Breast epithelium (tissue), 4 donors: ENCODE measurements at places on chromosomes 2 and 18. TPM values are rescaled to one million over a fixed set of nuclear protein-coding genes. Genes with fewer than 3 reads are reported as not detected.

MYCN gene
- total RNA-seq, result 0.59 TPM

GRCh38 chr2:149860276-149860921 is 272.8 kb upstream of the MMADHC start:
- no peak for DNase-seq
- peak overlapping the region; percentile 67 for H3K27ac ChIP-seq
- H3K36me3 ChIP-seq, result no peaks in the 10 kb centered on the region
- no peak overlapping the region for H3K4me3 ChIP-seq

GRCh38 chr2:194619366-194619765 is 1037.7 kb upstream of the SLC39A10 start:
- H3K4me3 ChIP-seq, result no peak overlapping the region
- H3K27ac ChIP-seq, result no peak overlapping the region
- H3K4me1 ChIP-seq, result no peaks in the 10 kb centered on the region
- H3K27me3 ChIP-seq, result no peaks in the 10 kb centered on the region
- DNase-seq, result no peak

GRCh38 chr2:15224641-15225040 is 336.5 kb downstream of the NBAS start:
- H3K36me3 ChIP-seq, result no peaks in the 10 kb centered on the region
- H3K27me3 ChIP-seq, result no peaks in the 10 kb centered on the region
- H3K4me3 ChIP-seq, result no peak overlapping the region
- H3K27ac ChIP-seq, result no peak overlapping the region

GRCh38 chr18:54825601-54826344 is 2.5 kb upstream of the RAB27B start:
- no peak overlapping the region for H3K27ac ChIP-seq
- H3K4me3 ChIP-seq, result no peak overlapping the region
- no peaks in the 10 kb centered on the region for H3K27me3 ChIP-seq
- H3K4me1 ChIP-seq, result no peaks in the 10 kb centered on the region
- no peak for DNase-seq

PRKAG3 gene
- total RNA-seq, result not detected

- DNase-seq, result no peak
- H3K4me3 ChIP-seq, result no peak overlapping the region
- H3K27ac ChIP-seq, result no peak overlapping the region
- H3K27me3 ChIP-seq, result no peaks in the 10 kb centered on the region
Observed at GRCh38 chr2:233835230-233836186, 18.8 kb downstream of the HJURP start.

GPBAR1 gene
- 5.2 TPM for total RNA-seq

DNA sequence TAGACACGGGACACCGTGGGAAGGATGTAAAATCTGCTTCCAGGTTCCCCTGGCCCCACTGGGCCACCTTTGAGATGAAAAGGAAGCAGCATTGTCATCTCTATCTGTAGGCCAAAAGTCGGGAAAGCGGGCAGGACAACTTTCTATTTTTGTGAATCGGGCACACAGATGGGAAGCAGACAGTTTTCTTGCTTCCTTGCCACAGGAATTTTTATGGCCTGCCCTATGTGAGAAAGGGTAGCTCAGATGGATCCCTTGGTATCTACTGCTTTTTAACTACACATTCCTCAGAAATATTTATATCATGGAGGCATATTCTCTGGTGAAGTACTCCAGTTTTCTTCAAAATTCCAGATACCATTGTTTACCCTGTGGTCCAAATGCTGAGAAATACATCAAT is 735.5 kb downstream of the CBLN2 start:
- H3K27ac ChIP-seq, result no peak overlapping the region
- H3K4me3 ChIP-seq, result no peak overlapping the region
- DNase-seq, result no peak
- no peaks in the 10 kb centered on the region for H3K27me3 ChIP-seq

DNA sequence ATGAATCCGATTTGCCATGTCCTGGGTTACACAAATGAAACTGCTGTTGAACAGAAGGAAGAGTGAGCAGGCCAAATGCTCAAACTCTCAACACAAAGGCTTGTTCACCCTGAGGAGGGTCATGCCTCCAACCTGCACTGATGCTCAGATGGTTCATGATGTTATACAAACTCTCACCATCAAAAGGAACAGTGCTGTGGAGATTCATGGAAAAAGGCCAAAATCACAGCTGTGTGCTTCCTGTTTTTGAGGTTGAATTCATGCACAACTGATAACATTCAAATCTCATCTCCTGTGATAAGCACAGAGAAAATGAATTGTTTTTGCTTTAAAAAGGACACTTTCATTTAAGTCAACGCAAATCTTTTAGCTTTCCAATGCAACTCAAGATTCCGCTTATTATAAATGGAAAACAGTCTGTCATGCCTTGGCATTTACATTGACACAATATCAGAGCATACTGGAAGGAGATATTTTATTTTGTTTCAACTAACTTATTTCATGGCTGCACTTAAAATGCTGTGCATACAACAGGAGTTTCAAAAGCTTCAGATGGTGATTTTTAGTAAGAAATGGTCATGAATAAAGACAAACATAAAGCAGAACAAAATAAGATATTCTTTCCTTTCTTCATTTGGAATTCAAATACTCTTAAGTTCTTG is 22.2 kb upstream of the TTN start:
- DNase-seq, result no peak
- no peak overlapping the region for H3K27ac ChIP-seq
- H3K36me3 ChIP-seq, result no peaks in the 10 kb centered on the region
- no peak overlapping the region for H3K4me3 ChIP-seq
- no peaks in the 10 kb centered on the region for H3K4me1 ChIP-seq

CHRND gene
- total RNA-seq, result not detected

VWA3B gene
- total RNA-seq, result not detected

- H3K36me3 ChIP-seq, result no peaks in the 10 kb centered on the region
- no peak for DNase-seq
- H3K27ac ChIP-seq, result no peak overlapping the region
- no peak overlapping the region for H3K4me3 ChIP-seq
- H3K4me1 ChIP-seq, result no peaks in the 10 kb centered on the region
Observed at GRCh38 chr2:161979490-161979889, 94.5 kb downstream of the DPP4 start.

DNA sequence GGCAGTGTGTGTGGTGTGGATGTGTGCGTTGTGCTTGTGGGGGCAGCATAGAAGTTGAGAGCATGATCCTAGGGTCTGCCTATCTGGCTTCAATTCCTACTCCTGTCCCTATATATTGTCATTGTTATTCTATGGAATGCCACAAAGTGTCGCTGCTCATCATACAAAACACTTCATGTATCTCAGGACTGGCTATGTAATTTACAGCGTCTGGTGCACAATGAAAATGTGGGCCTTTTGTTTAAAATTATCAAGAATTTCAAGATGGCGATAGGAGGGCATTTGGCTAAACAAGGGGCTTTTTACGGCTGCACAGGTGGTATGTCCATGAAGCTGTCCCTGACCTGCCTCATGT is 3.4 kb downstream of the SERPINB2 start:
- no peak overlapping the region for H3K27ac ChIP-seq
- H3K36me3 ChIP-seq, result no peaks in the 10 kb centered on the region
- no peaks in the 10 kb centered on the region for H3K4me1 ChIP-seq
- DNase-seq, result no peak

DNA sequence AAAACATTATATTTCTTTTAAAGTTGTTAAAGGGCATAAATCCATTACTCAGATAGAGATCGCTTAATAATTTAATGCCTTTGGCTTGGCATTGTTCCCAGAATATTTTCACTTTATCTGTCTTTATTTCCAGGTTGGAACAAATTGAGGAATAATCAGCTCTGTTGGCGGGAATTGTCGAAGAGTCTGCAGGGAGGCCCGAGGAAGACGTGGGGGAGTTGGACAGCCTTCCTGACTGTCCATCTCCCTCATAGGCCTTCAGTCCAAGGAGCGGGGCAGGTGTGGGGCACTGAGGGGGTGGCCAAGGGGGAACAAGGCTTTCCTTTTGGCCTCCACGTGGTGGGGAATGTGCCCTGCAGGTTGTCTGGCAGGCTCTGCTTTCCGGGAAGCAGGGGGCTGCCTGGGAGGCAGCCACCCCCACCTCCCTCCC is 179.6 kb downstream of the ZBTB7C start:
- no peak overlapping the region for H3K4me3 ChIP-seq
- H3K4me1 ChIP-seq, result peaks cover 20% of the 10 kb centered on the region
- H3K27me3 ChIP-seq, result no peaks in the 10 kb centered on the region
- H3K36me3 ChIP-seq, result no peaks in the 10 kb centered on the region
